ENCODE measurements at places on chromosomes 1 and 21. TPM values are rescaled to one million over a fixed set of nuclear protein-coding genes. Genes with fewer than 3 reads are reported as not detected.

- no peak for DNase-seq
These were observed 32.0 kb downstream of the C1orf21 start for GRCh38 chr1:184418652-184419349.

The PGLYRP3 gene
- total RNA-seq, result not detected

DNA sequence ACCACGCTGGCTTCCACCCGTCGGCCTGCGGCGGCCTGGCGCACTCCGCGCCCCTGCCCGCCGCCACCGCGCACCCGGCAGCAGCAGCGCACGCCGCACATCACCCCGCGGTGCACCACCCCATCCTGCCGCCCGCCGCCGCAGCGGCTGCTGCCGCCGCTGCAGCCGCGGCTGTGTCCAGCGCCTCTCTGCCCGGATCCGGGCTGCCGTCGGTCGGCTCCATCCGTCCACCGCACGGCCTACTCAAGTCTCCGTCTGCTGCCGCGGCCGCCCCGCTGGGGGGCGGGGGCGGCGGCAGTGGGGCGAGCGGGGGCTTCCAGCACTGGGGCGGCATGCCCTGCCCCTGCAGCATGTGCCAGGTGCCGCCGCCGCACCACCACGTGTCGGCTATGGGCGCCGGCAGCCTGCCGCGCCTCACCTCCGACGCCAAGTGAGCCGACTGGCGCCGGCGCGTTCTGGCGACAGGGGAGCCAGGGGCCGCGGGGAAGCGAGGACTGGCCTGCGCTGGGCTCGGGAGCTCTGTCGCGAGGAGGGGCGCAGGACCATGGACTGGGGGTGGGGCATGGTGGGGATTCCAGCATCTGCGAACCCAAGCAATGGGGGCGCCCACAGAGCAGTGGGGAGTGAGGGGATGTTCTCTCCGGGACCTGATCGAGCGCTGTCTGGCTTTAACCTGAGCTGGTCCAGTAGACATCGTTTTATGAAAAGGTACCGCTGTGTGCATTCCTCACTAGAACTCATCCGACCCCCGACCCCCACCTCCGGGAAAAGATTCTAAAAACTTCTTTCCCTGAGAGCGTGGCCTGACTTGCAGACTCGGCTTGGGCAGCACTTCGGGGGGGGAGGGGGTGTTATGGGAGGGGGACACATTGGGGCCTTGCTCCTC lies 1.9 kb downstream of the OLIG2 start:
- no peak for DNase-seq

The ELAPOR1 gene
- total RNA-seq, result 1.5 TPM

DNA sequence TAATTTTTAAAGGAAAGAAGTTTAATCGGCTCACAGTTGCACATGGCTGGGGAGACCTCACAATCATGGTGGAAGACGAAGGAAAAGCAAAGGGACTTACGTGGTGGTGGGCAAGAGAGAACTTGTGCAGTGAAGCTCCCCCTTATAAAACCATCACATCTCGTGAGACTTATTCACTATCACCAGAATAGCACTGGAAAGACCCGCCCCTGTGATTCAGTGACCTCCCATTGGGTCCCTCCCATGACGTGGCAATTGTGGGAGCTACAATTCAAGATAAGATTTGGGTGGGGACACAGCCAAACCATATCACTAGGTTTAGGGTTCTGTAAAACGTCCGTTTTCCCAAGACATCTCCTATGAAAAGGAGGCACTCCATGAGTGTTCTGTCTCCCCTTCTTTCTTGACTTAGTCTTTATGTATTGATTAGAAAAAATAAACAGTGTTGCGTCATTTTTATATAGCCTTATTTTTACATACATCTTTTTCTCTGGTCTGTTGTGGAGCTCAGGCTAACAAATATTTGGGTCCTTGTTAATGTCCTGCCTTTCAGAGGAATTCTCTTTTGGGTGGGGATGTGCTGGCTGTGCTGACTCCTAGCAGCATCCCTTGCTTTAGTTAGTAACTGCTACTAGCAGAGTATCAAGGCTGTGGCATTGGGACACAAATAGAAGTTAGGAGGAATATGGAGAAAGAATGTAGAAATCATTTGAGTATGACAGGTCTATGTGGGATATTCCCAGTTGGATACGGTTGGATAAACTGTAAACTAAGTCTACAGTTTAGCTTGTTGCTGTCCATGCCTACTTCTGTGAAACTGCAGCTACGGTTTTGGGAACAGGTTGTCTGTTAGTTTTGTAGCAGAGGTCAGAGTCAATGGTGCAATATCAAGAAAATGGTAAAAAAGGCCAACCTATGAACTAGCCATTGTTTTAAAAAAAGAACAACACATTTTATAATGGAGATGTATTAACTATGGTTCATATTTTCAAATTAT lies 23.5 kb downstream of the BACH1 start:
- DNase-seq, result no peak
